ENCODE measurements at places on chromosomes 13 and 19.
A peak's percentile ranks its signal among the peaks of the same experiment; 100 is the strongest.

DNA sequence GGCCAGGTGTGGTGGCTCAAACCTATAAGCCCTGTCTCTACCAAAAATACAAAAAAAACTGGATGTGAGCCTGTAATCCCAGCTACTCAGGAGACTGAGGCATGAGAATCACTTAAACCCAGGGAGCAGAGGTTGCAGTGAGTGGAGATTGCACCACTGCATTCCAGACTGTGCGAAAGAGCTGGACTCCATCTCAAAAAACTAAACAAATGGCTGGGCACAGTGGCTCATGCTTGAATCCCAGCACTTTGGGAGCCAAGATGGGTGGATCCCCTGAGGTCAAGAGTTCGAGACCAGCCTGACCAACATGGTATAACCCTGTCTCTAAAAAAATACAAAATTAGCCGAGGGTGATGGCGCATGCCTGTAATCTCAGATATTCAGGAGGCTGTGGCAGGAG lies 34.9 kb upstream of the ZNF83 start:
- no peak for DNase-seq

- no peak for DNase-seq
Measured at GRCh38 chr13:111872475-111873150, 194.3 kb upstream of the SOX1 start.

GRCh38 chr19:28744943-28745342 lies 468.0 kb downstream of the UQCRFS1 start:
- DNase-seq = no peak

- peak; percentile 15 for DNase-seq
Measured at GRCh38 chr13:99605420-99606323, 104.4 kb downstream of the TM9SF2 start.

DNA sequence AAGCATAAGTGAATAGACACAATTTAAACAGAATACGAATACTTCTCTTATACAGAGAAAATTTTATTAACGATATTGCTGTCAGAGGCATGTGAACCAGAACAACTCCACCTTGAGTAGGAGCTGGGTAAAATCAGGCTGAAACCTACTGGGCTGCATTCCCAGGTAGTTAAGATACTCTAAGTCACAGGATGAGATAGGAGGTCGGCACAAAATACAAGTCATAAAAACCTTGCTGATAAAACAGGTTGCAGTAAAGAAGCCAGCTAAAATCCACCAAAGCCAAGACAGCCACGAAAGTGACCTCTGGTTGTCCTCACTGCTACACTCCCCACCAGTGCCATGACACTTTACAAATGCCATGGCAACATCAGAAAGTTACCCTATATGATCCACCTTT lies 49.2 kb upstream of the TRPC4 start:
- no peak for DNase-seq

All from activated T-helper 1 cell treated with anti-CD3 and anti-CD28 coated beads, Interleukin-2, amount 50 U/mL, for 16 hours (primary cell).